H9 (cell line): ENCODE measurements at places on chromosomes 5 and 9. TPM values are rescaled to one million over a fixed set of nuclear protein-coding genes. Genes with fewer than 3 reads are reported as not detected.

GRCh38 chr9:37239224-37239859 is 119.0 kb downstream of the ZCCHC7 start:
- DNase-seq: no peak

DNA sequence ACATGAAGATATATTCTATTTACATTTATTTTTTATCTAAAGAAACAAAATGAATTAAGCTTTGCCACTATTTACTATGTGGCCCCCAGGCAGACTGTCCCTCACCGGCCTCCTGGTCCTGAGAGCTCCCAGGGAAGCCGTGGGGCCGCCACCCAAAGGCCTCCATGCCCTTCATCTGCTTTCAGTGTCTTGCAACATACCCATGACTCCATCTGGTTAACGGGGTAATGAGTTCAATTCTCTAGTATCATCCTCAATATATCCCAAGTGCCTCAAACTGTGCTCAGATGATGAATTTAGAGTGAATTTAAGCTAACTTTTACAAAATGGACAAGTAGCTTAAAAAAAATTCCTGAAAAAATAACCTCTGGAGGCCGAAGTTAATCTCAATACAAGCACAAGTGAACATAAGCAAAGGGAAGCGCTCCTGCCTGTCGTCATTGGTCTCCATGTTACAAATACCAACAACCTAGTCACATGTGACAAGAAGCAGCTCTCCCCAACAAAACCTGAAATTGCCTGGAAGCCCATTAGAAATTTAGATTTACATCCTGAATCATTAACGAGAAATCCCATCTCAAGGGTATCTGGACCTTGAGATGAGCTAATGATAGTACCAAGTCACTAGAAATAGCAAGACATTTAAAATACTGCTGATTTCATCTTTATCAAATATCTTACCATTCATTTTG is 26.1 kb downstream of the DAP start:
- no peak for DNase-seq

- DNase-seq: peak; percentile 97
Observed at GRCh38 chr5:177366528-177367322, 9.0 kb downstream of the RGS14 start.

DNA sequence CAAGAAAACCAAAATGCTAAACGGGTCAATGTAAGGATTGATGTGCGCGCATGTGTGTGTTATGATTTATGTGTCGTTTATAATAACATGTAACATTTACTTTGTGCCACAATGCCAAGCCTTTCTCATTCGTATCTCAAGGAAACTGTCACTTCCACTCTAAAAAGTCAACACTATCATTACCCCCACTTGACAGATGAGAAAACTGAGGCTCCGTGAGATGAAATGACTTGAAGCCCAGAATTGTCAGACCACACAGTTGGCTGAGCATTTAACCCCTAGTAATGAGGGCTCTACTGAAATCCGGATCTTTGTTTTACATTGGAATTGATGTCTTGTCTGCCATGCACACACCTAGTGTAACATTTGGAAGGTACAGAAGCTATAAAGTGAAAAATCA is 95.0 kb upstream of the LMX1B start:
- no peak for DNase-seq

GRCh38 chr5:98836175-98836574 is 62.7 kb downstream of the RGMB start:
- DNase-seq: no peak

GRCh38 chr5:22598796-22599195 is 254.3 kb downstream of the CDH12 start:
- no peak for DNase-seq

AHRR gene
- total RNA-seq: 1.7 and 2.2 TPM in 2 replicates

TAF11L2 gene
- not detected in 2 replicates for total RNA-seq

SNCB gene
- total RNA-seq: 3.5 and 4.2 TPM in 2 replicates

- no peak for DNase-seq
Observed at GRCh38 chr5:167348251-167348926, 943.1 kb upstream of the WWC1 start.

GRCh38 chr5:133970325-133970909 is 2.0 kb upstream of the C5orf15 start:
- no peak for DNase-seq

DNA sequence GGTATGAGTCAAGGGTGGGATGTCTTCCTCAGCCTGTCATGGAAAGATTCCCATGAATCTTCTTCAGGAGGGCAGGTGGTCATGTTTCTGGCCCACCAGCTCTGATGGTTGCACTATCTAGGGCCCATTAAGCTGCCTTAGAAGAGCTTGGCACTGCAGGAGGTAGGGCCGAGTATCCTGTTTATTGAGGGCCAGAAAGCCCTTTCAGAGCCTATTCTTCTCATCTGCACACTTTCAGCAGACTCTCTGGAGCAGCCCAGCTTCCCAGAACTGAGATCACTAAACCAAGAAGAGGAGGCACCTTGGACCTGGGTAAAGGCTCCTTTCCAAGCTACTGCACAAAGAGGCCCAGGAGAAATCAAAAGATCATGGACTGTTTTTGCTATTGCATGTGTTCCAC is 146.5 kb downstream of the MTX3 start:
- no peak for DNase-seq

GRCh38 chr9:29751226-29751625 is 2177.9 kb upstream of the C9orf72 start:
- DNase-seq: no peak

DNA sequence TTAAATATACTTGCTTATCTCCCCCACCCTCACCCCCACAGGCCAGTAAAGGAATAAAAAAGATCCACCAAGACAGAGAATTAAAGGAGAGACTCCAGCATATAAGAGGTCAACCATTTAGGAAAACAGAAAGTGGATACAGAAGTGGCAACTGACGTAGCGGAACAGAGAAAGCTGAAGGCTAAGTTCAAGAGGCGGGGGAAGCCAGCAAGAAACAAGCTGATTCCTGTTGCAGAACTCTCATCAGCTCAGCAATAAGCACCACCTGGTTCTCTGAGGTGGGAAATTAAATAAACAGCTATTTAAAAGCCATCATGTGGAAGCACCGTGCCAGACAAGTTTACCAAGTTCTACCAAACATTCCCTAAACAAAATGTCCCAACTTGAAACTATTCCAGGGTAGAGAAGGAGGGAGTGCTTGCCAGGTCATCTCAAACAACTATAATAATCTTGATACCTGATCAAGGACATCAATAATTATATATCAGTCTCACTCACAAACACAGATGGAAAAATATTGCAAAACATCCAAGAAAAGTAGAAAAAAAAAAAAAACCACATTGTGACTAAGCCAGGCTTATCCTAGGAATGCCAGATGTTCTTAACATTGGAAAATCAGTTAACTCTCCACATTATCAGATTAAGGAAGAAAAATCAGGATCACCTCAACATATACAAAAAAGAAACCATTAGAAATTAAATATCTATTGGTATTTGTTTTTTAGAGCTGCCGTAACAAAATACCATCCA is 7.3 kb upstream of the ARL15 start:
- DNase-seq: no peak

PCDHGA12 gene
- 1.3 and 1.4 TPM in 2 replicates for total RNA-seq

- DNase-seq: no peak
Observed at GRCh38 chr9:23586906-23587305, 239.1 kb downstream of the ELAVL2 start.

DNA sequence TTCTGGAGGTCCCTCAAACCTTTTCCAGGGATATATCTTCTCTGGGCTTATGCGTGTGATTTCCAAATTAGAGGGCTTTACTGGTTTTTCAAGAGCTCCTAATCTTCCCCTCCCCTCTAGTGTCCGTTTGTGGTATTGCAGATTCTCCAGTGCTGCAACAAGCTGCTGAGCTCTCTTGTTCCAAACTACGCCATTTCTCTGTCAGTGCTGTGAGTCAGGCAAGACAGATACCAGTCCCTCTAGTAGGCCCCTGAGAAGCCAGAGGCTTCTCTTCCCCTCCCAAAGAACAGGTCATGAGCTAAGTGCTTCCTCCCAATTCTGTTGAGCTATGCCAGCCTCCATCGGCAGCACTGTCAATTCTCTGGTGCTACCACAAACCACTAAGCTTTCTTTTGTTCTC is 149.5 kb downstream of the FANCC start:
- peak; percentile 83 for DNase-seq

DNA sequence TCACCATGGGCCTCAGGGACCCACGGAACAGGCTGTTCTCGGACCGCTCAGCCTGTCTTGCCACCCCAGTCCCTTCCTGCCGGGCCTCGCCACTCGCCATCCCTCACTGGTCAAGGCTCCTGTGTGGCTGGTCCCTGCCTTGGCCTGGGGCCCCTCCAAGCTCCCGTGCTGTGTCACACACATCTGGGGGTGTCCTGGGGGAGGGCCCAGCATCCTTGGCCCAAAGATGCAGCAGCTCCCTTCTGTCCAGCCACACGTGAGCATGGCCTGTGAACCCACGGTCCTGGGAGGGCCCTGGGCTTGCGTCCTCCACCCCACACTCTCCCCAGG is 425 bp upstream of the EGFL7 start:
- DNase-seq: no peak

TLE1 gene
- 75.1 and 79.3 TPM in 2 replicates for total RNA-seq

GRCh38 chr5:33223563-33224284 is 217.0 kb upstream of the TARS1 start:
- DNase-seq: no peak

IFNK gene
- not detected in 2 replicates for total RNA-seq

DNA sequence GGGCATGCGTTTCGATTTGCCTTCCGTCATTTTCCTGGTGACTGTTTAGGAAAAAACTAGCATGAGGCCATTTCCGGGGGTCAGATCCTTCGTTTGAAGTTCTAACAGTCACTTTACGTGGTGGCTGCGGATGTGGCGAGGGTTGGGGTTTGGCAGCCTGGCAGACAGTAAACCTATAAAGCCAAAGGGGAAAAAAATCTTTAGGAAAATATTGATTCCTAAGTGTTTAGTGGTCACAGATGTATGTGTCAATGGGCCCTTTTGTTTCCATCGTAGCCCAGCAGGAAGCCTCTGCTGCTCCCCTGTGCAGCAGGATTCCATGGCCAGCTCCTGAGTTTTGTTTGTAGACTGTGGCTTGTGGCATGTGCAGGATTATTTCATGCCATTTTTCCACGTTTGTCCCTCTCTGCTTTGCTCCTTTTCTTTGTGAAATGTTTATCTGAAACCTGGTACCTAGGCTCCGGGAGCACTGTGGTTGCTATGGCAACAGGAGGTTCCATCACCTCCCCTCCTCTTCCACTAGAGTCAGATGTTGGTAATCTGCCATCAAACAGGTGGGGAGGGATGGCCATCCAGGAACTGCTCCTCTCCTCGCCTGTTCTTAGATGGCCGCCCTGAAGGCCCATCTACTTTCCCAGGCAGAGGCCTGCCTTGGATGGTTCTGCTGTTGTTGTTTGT is 202.3 kb downstream of the AOPEP start:
- no peak for DNase-seq

PRR16 gene
- total RNA-seq: 0.13 and 0.44 TPM in 2 replicates

DNA sequence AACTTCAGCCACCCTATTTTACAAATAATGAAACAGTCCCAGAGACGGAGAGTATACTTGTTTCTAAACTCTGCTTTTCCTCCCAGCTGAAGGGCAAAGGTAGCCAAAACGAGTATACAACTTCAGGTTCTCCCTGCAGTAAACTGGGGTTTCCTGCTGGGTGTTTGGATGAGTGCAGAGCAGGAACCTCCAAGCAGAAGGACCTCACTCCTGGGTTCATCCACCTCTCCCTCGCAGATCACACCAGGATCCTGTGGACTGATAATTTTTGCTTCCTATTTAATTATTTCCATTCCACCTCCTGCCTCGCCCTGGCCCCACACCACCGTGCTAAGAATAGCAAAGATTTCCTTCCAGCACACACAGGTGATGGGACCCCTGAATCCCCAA is 2.0 kb upstream of the FOXB2 start:
- DNase-seq: no peak

DNA sequence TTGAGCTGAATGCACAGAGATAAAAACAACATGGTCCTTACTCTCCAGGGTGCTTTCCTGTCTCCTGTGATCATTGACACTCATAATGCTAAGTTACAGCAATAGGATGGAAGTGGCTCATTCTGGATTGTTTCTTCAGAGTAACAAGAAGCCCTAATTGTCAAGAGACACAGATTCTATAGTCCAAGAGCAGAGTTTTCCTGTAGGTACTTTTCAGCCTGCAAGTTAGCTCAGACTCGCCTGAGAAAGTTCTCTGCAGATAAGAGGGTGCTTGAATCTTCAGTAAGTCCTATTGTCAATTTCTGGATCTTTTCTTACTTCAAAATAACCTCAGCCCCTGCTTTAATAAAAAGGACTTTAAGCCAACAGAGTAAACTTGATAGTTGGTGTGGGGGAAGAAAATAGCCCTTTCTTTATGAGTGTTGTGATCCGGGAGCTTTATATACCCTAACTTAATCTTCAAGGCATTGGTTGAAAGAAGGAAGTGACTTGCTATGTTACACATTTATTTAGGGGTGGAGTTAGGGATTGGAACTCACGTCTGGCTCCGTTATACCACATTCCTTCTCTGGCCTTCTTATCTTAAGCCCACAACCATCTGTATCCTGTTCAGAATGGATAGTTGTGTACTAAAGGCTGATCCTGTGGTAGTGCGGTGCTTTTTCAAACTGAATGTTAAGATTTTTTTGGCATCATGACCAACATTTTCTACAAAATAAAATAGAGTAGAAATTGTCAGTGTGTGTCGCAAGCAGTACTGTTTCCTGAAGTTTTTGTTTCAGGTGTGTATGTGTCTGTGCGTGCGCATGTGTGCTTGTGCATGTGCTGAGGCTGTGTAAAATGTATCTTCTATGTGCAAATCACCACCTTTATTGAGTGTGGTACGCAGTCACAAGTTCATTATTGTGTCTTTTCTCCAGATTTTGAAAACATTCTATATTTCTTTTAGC is 173.9 kb downstream of the WDR70 start:
- no peak for DNase-seq

DNA sequence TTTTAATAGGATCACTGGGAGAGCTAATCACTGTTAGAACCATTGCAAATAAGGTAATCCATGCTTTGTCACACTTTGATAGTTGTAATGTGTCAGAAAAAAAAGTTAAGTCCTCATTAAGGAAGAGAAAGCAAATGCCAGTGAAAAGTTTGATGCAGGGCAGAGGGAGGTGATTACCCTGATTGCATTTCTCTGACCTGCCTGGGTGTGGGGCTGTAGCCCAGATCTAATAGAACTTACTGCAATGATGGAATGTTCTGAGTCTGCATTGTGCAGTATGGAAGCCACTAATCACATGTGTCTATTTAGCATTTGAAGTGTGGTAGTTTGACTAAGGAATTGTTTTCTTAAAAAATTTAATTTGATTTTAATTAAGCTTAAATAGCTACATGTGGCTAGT is 202.7 kb downstream of the ATP10B start:
- DNase-seq: peak; percentile 39

DNA sequence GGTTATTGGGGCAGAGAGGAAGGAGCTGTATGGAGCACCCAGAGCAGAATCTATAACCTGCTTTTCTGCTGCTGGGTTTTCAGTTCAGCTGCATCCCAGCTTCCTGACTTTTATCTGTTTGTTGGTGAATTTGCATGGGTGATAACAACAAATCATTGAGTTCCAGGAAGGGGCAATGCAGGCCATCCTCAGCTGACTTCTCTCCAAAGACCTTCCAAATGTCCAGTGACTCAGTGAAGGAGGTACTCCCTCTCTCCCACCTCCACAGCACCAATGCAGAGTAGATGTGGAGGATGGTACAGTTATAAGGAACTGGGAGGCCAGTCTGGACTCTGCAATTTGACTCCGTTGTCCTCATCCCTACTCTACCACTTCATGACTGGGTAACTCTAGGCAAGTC is 1.6 kb upstream of the TXN start:
- DNase-seq: no peak

GRCh38 chr9:15606643-15607472 is 54.0 kb downstream of the CCDC171 start:
- DNase-seq: no peak

GGTA1 gene
- not detected in 2 replicates for total RNA-seq

S1PR3 gene
- total RNA-seq: 3.1 and 3.3 TPM in 2 replicates
